RWPE1 (cell line): ENCODE measurements at places on chromosomes 7 and 10.
A peak's percentile ranks its signal among the peaks of the same experiment; 100 is the strongest.

GRCh38 chr10:78336402-78336791, 302.7 kb downstream of the RPS24 start:
- DNase-seq = no peak

DNA sequence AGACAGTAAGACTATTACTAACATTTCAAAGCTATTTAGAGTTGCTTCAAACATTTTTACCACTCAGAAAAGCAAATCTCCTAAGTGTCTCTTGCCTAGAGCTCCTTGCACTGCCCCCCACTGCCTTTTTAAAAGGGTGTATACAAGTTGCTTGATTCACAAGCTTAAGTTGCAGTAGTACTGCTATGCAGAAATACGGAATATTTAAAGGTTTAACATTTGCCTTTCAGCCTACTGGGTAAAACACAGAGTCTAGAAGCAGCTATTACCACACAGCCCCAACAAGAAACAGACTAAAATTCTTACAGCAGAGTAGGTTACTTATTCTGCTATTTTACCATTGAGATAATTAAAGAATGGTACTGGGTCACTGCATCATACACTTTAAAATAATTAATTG, 128.5 kb downstream of the CNOT4 start:
- no peak for DNase-seq

DNA sequence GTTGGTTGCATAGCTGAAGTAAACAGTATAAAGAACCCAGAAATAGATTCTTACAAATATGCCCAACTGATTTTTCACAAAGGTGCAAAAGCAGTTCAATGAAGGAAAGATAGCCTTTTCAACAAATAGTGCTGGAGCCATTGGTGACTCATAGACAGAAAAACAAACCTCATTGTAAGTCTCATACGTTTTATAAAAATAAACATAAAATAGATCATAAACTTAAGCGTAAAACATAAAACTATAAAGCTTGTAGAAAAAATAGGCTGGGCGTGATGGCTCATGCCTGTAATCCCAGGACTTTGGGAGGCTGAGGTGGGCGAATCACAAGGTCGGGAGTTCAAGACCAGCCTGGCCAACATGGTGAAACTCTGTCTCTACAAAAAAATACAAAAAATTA, 318.8 kb upstream of the IGFBP3 start:
- no peak for DNase-seq

DNA sequence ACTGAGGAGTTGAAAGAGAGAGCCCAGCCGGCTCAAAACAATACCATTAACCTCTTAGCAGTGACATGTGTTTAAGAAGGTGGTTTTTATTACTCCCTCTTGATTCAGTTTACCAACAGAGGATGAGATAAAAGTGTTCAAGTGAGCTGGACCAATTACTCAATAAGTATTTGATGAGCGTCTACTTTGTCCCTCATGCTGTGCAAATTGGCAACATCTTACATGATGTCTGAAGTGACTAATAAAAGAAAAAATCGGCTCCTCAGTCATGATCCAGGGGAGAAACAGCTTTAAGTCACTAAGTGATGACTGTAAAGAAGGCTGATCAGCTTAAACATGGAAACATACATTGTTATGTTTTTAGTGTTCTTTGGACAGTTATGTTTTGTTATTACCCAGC, 7.8 kb downstream of the WNT16 start:
- no peak for DNase-seq

- DNase-seq = no peak
Measured at GRCh38 chr7:35717516-35717915, 22.6 kb upstream of the HERPUD2 start.

DNA sequence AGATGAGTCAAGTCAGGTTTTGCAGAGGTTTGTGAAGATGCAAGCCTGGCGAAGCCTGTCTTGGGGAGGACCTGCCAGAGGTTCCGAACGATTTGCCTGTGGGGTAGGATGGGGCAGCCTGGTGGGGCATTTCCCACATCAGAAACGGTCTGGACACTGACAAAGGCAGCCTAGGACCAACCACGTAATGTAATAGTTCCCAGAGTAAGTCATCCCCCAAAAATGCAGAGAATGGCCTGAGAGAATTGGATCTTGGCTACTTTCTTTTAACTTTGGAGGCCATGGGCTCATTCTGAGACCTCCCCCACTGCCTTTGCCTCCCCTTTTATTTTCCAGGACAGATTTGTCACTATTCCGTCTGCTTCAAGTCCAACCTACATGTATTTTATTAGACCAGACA, 168.9 kb upstream of the SH2B2 start:
- DNase-seq = no peak

GRCh38 chr7:116671681-116672595, at the start of gene MET:
MET (plus strand) TSS chr7:116672196; CDS start chr7:116699085, 26,889 bp downstream.
- DNase-seq = peak; percentile 85

- DNase-seq = no peak
Measured at GRCh38 chr7:105816954-105817615, 59.3 kb downstream of the ATXN7L1 start.

GRCh38 chr7:117781707-117782106, 91.5 kb downstream of the CTTNBP2 start:
- no peak for DNase-seq

GRCh38 chr10:110074298-110074697, 66.5 kb downstream of the ADD3 start:
- DNase-seq = no peak

- peak; percentile 36 for DNase-seq
Measured at GRCh38 chr10:135601-136464, 578 bp downstream of the ZMYND11 start.

DNA sequence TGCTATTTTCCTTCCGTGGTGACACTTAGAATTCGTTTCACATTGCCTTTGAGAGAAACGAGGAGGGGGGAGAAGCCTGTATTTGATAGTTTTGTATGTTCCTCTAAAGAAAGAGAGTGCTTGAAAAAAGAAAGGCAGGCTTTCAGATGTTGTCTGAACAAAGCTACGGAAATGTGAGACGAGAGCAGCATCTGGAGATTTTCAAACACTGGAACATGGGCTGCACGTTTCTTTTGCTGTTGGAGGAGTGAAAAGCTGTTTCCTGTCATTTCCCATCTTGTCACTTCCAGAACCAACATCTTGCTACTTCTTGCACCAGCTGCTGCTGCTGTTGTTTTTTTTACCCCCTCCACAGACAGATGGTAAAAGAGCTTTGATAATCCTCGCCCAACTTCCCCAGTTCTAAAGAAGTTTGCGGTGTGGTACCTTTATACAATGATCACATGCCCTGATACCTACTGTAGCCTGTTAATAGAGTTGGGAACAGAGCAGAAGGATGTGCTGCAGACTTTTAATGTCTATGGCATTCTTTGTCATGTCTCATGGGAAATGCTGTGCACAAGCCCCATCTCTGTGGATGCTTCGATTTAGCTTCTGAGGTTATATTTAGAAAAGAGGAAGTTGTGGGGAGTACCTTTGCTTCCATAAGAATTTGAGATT, 408.1 kb downstream of the AUTS2 start:
- no peak for DNase-seq

GRCh38 chr7:92447345-92448204, at the start of gene GATAD1:
GATAD1 (plus strand) TSS chr7:92447482; CDS start chr7:92447730, 248 bp downstream.
- DNase-seq = peak; percentile 93

- peak; percentile 74 for DNase-seq
Measured at GRCh38 chr10:3776796-3777571, 8.0 kb downstream of the KLF6 start.

DNA sequence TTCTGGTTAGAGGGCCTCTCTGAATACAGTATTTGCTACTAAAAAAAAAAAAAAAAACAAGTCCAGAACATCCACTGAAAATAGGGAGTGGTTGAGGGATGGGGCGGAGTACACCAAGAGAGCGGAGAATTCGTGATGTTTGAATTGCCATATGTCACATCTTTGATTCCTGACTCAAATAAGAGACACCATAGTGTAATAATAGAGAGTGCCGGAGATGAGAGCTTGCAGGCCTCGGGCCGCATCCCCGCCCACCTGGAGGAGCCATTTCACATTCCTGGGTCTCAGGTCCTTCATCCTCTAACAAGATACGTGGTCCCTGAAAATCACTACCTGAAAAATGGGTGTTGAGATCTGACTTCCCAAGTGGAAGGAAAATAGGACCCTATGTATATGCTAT, 46.8 kb downstream of the KIAA1549 start:
- no peak for DNase-seq

DNA sequence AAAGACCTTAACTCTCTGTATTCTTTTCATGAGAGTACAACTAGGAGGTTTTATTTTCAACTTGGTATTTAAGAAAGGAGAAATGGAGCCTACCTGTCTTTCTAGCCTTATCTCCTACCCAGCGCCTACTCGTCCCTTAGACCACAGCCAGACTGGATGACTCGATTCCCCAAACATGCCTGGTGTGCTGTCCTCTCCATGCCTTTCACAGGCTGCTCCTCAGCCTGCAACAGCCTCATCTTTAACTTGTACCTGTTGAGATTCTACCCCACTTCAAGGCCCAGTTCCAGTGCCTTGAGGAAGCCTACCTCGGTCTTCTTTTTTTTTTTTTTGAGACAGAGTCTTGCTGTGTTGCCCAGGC, 29.4 kb downstream of the CPA1 start:
- no peak for DNase-seq

GRCh38 chr10:88131511-88132139, 268.2 kb downstream of the PTEN start:
- peak; percentile 91 for DNase-seq

GRCh38 chr7:657565-658119, 68.9 kb upstream of the DNAAF5 start:
- DNase-seq = no peak

DNA sequence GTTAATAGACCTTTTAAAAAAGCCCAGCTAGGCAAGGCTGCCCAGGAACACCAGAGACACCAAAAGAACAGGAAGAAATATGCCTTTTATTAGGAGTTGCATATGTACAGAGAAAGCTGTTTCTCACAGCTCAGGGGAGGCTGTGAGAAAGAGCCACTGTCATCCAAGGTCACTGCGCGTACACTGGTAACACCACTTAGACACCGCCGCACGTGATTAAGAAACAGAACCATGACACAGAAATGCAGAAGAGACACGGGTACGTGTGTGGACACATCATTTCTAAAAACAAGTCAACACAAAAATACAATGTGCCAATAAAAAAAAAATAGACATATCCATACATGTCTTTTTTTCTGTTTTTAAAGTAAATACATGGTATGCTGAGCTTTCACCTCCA, 705.6 kb downstream of the PARD3 start:
- no peak for DNase-seq

GRCh38 chr10:1020460-1020859, 5.2 kb downstream of the IDI2 start:
- DNase-seq = no peak

DNA sequence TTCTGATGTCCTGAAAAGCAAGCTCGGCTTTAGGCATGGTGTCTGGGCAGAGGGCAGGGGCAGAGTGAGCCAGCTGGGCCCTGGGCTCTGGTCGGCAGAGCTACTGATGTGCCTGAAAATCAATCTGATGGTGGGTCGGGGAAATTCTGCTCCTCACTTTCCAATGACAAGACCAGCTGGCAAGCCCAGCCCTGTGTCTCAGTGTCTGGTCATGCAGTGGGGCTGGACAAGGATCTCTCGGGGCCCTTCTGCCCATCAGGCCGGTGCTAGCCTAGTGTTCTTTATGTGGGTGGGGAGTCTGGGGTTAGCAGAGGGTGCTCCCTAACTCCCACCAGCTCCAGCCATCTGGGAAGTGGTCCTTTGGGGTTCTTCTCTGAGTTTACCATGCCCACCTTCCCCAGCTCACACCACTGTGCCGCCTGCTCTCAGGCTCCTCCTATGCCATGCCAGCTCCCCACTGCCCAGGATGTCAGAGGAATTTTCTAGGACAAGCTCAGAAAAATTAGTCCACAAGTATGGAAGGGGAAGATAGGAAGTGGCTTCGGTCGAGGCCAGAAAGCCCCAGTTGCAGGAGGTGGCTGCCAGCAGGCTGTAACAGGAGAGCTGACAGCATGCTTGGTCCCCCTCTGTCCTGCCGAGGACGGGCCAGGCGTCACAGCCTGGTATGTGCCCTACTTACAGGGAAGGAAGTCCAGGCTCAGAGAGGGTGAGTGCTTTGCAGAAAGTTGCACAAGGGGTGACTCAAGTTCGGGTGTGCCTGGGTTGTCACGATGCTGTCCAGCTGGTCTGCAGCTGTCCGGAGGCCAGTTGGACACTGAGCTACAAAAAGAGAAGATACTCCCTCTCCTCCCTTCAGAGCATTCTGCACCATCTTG, 135.2 kb downstream of the ADCY1 start:
- DNase-seq = no peak

GRCh38 chr10:96651998-96652431, 65.2 kb upstream of the TM9SF3 start:
- no peak for DNase-seq

GRCh38 chr10:124436191-124436638, 13.6 kb downstream of the NKX1-2 start:
- DNase-seq = peak; percentile 52

- no peak for DNase-seq
Measured at GRCh38 chr7:27151341-27151930, 947 bp downstream of the HOXA3 start.

GRCh38 chr10:85045046-85045445, 716.7 kb downstream of the CCSER2 start:
- no peak for DNase-seq

DNA sequence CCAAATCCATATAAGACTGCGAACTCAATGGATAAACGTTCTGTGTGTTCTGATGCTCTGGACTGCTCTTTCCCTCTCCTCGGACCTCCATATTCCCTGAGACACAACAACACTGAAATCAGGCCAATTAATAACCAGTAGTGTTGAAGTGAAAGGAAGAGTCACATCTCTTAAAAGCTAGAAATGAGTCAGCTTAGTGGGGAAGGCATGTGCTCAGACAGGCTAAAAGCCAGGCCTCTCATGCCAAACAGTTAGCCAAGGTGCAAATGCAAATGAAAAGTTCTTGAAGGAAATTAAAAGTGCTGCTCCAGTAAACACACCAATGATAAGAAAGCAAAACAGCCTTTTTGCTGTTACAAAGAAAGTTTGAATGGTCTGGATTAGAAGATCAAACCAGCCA, 29.3 kb downstream of the TNS3 start:
- DNase-seq = peak; percentile 57

DNA sequence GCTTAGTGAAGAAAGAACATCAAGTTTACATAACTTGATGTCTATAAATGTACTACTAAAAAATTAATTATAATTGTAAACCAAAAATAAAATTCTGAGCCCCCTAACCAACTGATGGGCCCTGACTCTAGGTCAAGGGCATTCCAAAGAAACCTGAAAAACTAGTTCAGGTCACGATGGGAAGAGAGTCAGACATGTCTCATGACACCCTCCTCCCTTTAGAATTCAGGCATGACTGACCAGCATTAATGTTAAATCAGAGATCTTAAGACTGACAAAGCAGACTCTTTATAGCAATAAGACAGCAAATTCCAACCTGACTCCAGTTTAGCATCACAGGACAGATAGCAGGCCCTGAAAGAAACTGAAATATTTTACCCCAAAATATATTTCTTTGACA, 21.6 kb upstream of the OTUD1 start:
- DNase-seq = peak; percentile 21

- DNase-seq = no peak
Measured at GRCh38 chr7:129642871-129643549, 31.5 kb downstream of the NRF1 start.

- DNase-seq = no peak
Measured at GRCh38 chr7:142152076-142152475, 40.6 kb downstream of the MGAM2 start.
